ENCODE measurements at places on chromosomes 3 and 15.

DNA sequence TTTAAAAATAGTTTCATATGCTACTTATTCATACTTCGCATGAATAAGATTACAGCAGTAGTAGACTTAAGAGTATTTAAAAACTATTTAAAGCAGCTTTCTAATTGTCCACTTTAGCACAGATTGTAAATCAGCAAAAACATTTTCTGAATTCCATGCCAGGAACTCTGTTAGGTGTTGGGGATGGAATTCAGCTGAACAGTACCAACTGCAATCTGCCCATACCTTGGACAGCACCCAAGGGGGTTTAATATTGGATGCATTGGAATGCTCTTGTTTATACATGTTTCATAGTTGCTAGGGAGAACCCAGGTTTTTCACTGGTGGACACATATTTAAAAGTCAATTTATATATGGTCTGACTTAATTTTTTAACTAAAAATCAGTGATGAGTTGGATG is 74.8 kb downstream of the PPM1L start:
- DNase-seq, result no peak

DNA sequence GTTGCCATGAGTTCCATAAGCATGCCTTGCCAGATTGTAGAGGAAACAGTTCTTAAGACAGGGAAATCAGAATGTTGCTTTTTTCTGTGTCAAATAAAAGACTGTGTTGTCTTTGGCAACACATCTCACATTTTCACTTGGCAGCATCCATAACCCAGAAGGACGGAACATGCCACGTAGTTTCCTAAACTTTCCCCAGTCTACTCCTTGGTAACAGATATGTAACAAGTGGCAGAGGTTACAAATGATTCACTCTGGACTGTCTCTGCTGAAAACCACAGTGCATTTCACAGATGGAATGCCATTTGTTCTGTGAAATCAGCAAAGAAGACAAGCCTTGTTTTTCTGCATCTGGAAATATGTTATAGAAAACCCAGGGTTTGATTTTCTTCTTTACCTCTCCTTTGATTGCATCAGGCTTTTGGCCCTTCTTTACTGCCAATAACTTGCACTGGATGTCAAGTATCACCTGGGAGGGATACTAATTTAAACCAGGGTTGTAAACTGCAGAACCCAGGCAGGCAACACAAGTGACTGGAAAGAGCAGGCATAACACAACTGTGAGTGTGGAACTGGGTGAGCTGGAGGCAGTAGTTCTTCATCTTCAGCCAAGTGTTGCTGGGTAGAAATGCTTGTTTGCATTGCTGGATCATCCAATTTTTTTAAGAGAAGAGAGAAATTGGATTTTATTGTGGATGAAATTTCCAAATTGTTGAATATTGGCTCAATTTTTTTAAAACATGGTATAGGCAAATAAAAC is 124.4 kb upstream of the FOXB1 start:
- no peak for DNase-seq

- DNase-seq, result no peak
Measured at GRCh38 chr3:123790254-123791072, 93.7 kb downstream of the MYLK start.

- DNase-seq, result no peak
Measured at GRCh38 chr15:69838338-69838737, 259.4 kb downstream of the TLE3 start.

GRCh38 chr3:150083655-150084042 is 113.0 kb upstream of the PFN2 start:
- DNase-seq, result no peak

- DNase-seq, result no peak
Measured at GRCh38 chr15:42035435-42035761, 14.6 kb upstream of the PLA2G4E start.

- DNase-seq, result no peak
Measured at GRCh38 chr3:52396011-52396906, 48.6 kb downstream of the SEMA3G start.

Measured in activated naive CD4-positive, alpha-beta T cell treated with anti-CD3 and anti-CD28 coated beads, Interleukin-2, amount 50 U/mL, for 72 hours (primary cell).